ENCODE measurements at places on chromosomes 1 and 21.
A peak's percentile ranks its signal among the peaks of the same experiment; 100 is the strongest.

GRCh38 chr1:241899210-241899609 lies 51.2 kb downstream of the EXO1 start:
- no peak for DNase-seq

DNA sequence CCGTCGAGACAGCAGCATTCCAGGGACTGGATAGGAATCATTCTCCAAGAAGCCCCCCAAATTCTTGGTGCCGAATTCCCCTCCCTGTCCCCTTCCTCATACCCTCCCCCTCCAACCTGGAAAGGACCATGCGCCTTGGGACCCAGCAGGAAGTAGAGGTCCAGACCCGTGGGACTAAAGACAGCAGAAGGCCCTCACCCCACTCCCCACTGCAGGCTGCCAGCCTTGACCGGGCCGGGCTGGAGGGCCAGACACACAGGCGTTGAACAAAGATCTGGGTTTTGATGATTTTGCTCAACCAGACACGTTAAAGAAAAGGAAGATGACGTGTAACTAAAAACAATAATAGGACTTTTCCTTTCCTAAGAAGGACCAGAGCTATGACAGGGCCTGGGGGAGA lies 286.5 kb downstream of the NPHP4 start:
- no peak for DNase-seq

GRCh38 chr1:11784993-11785769 lies 20.6 kb downstream of the MTHFR start:
- DNase-seq, result no peak

DNA sequence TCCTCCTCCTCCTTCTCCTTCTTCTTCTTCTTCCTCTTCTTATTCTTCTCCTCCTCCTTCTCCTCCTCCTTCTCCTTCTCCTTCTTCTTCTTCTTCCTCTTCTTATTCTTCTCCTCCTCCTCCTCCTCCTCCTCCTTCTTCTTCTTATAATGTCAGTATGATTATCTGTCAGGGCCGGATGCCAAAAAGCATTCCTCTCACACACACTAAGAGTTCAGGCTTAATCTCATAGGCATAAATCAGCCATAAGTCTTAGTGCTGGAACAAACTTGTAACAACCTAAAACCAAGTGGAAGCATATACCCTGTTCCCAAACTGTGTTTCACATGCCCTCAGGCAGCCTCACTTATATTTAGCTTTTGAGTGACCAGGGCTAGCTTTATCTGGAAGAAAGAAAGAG lies 240.3 kb downstream of the LMX1A start:
- no peak for DNase-seq

DNA sequence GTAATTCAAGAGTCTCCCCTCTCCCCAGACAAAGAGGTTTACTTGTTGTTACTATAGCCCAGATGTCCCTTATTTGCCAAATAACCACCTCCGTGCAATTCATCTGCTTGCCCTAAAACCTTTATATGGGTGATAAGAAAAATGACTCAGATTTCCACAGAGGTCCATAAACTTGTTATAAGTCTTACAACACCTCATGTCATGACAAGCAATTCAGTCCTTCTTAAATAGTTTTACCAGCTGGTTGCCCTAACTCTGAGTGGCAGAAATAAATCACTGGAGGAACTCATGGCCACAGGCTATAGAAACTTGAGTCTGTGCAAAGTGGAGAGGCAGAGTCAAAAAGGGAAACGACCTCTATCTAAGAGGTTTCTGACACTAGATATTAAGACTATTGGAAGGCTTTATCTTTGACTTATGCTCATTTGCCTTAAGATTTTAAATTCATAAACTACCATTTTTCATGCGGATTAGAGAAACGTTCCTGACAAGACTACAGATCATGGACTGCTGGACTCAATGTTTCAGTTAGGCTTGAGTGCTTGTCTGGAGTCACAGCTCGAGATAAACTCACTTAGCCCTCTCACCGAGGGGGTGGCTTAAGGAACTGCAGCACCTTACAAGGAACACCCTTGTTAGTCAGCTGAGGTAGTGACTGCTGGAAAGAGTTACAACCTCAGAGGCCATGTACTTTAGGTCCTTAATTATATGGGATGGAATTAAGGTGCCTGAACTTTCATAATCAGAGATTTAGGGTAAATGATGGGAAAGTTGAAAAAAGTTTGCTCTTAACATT lies 662.5 kb upstream of the USP24 start:
- no peak for DNase-seq

DNA sequence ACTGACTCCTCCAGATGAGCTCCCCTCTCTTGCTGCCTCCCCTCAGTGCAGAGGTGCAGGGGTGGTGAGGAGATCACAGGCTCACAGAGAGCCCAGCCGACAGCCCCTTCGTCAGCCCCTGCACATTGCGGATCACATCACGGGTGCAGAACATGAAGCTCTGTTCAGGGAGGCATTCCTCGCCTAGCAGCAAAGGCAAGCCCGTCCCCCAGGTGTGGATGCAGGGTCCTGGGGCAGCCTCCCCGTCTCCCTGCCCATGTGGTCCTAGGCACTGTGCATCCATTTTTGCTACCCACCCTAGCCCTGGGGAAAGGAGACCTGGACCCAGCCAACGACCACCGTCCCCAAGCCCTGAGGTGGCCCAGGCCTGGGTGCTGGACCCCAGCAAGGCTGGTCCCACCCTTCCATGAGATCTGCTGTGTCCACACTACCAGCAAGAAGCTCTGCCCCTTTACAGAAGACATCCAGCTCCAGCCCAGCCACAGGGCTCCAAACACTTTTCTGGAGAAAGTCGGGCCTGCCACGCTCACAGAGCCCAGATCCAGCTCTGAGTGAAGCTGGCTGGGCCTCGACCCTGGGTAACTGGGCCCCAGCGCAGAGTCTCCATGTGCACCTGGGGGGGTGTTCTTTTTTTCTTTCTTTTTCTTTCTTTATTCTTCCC lies 248.7 kb downstream of the NPHP4 start:
- DNase-seq, result no peak

DNA sequence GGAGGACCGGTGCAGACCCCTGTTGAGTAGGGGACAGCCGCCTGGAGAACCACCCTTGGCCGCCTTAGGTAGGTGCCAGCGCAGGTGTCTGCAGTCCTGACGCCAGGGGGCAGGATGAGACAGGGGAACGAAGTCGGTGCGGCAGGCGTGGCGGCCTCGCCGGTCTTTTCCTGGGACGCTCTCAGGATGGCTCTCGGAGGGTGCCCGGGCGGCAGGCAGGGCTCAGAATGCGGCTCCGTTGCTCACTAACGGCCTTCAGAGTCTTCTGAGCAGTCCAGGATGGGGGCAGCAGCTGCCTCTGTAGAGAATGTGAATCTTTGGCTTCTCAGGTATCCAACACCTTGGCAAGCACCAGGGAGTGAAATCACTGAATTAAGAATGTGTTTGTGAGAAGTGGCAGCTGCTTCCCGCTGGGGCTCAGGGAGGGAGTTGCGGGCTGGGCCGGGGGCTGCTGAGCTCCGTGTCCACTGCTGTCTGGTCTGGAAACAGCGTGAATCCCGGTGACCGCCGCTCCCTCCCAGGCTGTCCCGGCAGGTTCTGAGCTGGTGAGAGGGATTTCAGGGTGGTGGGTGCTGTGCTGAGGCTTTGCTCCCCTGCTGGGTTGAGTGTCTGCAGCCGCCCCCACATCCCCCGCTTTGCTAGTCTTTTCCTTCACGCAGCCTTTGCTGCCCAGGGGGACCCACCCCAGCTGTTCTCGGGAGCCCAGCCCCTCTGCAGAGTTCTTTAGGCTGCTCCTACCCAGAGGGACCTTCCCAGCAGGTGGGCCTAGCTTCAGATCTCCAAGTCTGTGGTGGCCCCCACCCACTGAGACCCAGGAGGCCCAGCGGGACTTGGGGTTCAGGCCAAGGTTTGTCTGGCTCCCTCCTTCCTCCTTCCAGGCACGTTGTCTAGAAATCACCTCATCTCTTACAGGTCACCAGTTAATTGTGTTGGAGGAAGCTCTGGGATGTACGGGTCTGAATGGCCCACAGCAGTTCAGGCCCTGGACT lies 11.1 kb upstream of the C1orf174 start:
- no peak for DNase-seq

- DNase-seq, result no peak
Measured at GRCh38 chr1:62444701-62445100, 7.9 kb downstream of the USP1 start.

DNA sequence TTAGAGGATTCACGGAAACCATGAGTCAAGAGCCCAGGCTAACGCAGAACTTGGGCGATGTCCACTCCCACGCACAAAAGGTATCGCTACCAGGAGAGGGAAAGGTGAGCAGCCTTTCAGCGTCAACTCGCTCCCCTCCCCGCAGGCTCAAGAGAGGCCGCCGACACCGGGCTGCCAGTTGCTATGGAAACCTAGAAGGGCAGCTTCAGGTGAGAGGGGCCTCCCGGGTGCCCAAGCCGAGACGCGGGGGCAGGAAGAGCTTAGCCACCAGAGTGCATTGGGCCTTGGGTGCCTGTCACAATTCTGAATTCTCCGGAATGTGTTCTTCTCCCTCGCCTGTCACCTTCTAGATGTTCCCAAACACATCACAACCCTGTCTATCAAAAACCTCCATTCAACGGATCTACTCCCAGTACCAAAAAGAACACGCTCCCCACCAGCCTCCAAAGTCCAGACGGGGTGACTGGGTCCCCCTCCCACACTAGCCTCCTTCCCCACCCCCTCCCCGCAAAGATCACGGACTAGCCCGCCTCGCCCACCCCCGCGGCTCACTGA lies 694 bp downstream of the MEAF6 start:
- DNase-seq, result no peak

DNA sequence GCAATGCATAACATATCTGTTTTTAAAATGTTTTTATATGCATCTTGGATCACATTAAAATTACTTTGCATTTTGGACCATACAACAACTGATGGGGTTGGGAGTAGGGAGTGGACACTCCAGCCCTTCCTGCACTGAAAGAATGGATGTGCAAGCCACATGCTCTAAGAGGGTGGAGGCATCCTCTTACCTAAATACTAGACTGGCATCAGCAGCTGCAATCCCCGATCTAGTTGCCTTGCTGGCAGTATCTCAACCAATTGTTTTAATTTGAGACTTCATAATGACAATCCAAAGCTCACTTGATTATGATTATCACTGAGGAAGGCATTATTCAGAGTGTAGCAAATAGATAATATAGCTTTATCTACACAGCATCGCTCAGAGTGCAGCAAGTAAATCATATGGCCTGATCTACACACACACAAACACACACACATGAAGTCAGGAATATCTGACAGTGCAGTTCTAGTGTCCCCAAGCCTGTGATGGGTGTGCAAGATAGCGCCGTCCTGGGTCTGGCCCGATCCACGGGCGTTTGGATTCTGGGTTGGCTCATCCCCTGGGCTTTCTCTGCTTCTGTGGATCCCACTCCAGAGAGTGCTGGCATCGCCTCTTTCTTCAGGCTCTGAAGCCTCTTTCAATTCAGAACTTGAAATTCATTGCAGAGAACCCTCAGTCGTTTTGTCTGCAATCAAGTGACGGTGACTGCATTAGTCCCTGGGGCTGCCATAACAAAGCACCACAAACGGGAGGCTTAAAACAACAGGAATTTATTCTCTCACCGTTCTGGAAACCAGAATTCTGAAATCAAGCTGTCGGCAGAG lies 181.3 kb downstream of the ETS2 start:
- DNase-seq, result no peak

GRCh38 chr1:15352128-15352957 lies 57.3 kb upstream of the EFHD2 start:
- peak; percentile 59 for DNase-seq

DNA sequence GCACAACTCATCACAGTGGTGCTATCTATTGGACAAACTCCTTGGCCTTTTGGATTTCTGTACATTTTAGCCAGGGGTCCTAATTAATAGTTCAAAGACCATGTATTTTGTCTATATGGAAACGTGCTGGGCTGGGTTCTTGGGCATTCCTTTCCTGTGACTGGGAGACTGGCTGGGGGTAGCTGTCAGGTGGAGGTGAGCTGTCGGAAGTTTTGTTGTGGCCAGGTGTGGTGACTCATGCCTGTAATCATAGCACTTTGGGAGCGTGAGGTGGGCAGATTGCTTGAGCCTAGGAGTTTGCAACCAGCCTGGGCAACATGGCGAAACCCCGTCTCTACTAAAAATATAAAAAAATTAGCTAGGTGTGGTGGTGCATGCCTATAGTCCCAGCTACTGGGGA lies 392.4 kb downstream of the RPS6KC1 start:
- DNase-seq, result no peak

DNA sequence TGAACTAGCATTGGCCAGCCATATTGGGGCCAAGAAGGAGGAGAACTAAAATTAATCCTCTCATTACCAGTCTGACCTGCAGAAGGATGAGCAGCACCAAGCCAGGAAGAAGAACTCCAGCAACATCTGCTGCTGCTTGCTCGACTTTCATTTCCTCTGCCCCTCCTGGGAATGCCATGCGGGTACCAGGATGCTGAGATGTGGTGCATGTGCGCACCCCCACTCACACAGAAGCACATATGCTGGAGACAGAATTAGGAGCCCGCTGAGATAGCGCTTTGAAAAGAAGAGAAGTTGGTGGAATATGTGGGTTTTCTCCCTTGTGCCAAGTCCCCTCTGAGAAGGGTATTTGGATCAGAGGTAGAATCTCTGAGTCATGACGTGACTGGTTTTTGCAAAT lies 70.4 kb downstream of the PLXNA2 start:
- no peak for DNase-seq

DNA sequence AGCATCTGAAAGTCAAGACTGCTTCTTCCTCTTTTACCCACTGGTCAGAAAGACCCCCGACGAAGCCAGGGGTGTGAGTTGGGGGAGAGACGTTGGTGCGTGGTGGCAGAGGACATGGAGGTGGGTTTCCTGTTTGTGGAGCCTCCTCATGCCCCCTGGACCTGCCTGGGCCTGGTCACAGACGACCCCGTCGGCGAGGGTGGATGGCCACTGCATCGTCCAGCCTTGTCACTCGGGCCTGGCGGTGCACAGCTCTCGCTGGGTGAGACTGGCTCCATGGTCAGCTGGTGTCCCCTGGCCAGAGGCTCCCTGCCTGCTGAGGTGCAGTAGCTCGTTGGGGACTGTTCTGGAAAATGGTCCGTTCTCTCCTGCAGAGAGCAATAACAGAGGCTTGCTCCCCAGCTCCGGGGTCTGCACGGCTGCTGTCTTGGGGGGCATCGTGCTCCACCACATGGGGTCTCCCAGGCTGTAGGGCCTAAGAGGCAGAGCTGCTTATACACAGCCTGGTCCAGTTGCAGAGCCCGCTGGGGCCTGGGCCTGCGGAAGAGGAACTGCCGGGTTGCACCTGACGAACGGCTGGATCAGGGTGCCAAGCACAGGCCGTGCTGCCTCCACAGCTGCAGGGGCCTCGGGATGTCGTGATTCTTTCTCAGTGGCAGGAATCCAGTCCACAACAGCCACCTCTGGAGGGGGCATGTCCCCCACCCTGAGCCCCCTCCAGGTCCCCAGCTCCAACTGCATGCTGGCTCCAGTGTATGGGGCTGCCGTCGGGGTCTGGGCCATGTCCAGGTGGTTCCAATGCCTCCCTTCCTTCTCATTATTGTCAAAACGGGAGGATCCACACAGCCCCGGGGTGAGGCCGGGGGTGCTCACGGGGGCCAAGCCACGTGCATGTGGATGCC lies 18.0 kb upstream of the ACTRT2 start:
- DNase-seq, result no peak

GRCh38 chr1:93579891-93580290 lies 101.7 kb downstream of the BCAR3 start:
- DNase-seq, result no peak

- DNase-seq, result no peak
Measured at GRCh38 chr1:199862047-199862446, 165.5 kb upstream of the NR5A2 start.

GRCh38 chr1:209160230-209160629 lies 423.3 kb upstream of the CAMK1G start:
- DNase-seq, result no peak
